Hematopoietic multipotent progenitor cell (in vitro differentiated cells): ENCODE measurements at places on chromosomes 1 and 21. TPM values are rescaled to one million over a fixed set of nuclear protein-coding genes. Genes with fewer than 3 reads are reported as not detected.

The ACKR1 gene
- total RNA-seq, result 0.27 TPM

The TXLNA gene
- total RNA-seq, result 48.5 TPM

The SPRR2B gene
- total RNA-seq, result not detected

The HFM1 gene
- 2.4 TPM for total RNA-seq

The TRIM46 gene
- 32.6 TPM for total RNA-seq

- no peak for DNase-seq
Measured at GRCh38 chr1:30907481-30908315, 860 bp downstream of the SDC3 start.

DNA sequence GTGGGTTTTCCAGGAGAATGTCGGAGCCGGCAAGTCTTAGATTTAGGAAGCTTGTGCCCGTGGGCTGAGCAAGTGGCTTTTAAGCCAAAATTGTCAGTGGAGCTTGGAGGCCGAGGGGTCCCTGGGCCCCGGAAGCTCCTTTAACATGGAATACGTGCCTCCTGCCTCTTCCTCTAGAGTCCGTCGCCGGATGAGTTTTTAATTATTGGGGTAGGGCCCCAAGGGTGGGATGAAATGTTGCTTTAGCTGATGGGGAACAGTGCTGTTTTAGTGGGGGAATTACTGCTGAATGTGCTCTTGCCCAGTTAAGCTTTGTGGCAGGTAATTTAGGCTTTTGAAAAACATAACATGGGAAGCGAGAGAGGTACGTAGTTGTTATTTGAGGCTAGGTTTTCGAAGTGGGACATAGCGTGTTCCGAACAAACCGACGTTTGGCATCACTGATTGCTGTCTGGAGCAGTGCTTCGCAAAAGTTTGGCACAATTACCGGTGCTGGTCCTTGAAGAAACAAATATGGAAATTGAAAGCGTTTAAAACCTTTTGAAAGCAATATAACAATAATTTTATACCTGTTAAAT, 786 bp downstream of the RPL5 start:
- DNase-seq, result no peak

- peak; percentile 35 for DNase-seq
Measured at GRCh38 chr21:17903029-17903806, 84.1 kb upstream of the C21orf91 start.

GRCh38 chr1:9302745-9303524, 10.2 kb downstream of the SPSB1 start:
- no peak for DNase-seq

DNA sequence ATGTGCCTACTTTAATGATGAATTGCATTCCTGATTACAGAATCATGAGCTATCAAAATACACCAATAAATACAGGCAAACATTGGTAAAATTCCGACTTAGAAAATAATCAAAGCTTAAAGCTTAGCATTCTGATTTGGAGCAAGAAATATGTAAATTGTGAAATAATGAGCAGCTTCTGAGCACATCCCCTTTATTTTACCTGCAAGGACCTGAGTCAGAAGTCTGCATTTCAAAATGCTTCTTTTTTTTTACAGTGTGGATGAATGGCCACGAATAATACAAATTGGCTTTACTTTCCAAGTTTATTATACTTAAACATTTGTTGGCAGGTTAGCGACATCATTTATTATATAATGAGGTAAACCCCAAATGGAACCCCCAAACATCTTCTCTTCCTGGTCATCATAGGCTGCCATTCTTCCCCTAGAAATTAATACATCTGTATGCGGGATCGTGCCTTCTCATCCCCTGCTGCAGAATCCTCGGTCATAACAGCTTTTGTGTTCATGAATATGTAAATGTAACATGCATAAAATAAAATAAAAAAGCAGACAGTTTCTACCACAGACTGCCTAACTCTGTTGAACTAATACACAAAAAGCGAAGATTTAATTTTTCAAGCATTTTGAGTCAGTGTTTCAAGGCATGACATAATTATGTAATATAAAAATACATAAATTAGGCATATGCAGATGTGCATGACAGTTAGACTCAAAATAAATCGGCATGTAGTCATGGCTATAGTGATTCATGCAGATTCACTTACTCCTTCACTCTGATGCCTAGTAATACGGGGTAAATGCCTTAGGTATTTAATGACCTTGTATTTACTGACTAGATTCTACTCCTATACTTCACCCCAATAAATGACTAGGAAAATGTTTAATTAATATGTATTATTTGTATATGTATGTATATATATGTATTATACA, 339.7 kb downstream of the USP25 start:
- DNase-seq, result no peak

DNA sequence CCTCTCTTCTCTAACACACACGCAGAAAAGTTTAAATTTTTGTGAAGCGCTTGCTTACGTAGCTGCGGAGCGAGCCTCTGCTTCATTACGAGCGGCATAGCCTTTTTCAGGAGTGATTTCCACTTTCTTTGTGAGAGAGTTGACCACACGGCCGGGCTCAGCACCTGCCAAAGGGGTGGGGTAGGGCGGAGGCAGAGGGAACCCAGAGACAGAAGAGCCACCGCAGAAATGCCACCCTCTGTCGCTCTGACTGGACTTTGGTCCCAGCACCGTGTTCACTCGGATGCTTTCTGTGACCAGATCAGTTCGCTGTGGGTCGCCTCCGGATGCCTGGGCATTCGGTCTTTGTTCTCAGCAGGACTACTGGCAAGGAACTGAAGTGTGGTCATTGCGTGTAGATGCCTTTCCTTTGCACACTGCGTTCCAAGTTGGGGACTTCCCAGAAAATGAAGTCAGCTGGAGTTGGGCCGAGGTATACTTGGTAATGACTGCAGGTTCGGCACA, 883 bp downstream of the CHODL start:
- DNase-seq, result peak; percentile 39

DNA sequence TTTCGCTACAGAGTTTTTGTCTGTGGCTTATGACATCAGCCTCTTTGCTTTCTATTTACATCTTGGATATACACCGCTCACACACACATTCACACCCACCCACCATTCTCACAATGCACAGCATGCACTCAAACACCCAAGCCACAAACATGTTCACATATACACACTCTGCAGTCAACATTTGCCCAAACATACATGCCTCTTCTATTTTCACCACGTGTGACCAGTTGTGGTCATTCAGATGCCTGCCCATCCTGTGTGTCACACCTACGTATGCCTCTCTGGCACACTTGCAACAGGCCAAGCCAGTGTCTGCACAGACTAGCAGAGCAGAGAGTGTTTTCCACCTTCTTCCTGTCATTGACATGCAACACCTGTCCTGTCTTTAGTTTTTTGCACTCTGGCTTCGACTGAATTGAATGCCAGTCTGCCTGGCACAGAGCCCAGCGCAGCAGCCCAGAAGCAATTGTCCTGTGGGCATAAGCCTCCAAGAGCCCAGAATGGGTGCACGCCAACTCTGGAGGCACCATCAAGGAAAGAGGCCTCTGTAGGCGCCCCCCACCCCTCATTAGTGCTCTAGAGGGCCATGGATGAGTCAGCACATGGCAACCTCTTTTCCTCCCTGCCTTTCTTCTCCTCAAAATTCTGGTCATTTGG, 37.7 kb upstream of the LRRN2 start:
- DNase-seq, result no peak

DNA sequence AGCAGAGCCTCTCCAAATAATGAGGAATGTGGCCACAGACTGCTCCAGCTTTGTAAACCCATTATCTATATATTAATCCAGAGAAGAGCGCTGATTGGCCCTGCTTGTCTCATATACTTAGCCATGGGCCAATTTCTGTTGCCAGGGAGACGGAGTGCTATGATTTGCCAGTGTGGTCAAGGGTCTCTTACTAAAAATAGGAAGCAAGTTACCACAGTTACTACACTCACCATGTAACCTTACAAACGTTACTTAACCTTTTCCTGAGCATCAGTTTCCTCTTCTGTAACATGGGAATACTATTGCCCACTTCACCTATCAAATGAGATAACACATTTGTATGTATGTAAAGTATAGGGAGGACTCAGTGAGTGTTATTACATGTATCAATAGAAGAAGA, 7.7 kb upstream of the S100A2 start:
- DNase-seq, result no peak

DNA sequence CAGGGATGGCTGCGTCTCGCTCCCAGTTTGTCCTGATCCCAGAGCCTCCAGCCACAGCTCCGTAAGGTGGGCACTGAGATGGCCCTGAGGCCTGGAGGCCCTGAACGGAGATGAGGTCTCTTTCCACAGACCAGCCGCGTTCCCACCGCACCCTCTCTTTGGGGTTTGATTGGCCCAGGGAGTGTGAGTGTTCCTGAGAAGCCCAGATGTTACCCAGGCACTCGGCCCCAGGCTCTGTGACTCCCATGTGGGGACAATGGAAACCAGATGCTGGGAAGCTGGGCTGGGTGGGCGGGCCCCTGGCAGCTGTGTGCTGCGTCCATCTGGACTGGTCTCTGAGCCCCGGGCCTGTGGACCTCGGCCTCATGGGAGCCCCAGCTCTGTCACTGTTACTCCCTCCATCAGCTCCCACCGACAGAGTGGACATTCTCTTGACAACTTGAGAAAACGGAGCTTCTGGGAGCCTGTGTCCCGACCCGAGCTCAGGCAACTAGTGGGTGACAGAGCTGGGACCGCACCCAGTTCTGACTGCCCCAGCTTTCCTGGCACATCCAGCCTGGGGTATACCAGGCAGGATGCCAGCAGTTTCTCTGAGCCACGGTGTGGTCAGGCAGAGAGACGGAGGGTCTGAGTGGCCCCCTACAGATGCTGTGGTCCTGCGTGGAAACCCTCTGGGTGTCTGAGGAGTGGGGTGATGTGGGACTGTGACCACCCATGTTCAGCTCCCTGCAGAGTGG, 9.8 kb upstream of the COL6A1 start:
- DNase-seq, result no peak

- no peak for DNase-seq
Measured at GRCh38 chr1:69595486-69595885, 27.8 kb downstream of the LRRC7 start.

- no peak for DNase-seq
Measured at GRCh38 chr21:35720208-35720731, 340.1 kb downstream of the SETD4 start.

DNA sequence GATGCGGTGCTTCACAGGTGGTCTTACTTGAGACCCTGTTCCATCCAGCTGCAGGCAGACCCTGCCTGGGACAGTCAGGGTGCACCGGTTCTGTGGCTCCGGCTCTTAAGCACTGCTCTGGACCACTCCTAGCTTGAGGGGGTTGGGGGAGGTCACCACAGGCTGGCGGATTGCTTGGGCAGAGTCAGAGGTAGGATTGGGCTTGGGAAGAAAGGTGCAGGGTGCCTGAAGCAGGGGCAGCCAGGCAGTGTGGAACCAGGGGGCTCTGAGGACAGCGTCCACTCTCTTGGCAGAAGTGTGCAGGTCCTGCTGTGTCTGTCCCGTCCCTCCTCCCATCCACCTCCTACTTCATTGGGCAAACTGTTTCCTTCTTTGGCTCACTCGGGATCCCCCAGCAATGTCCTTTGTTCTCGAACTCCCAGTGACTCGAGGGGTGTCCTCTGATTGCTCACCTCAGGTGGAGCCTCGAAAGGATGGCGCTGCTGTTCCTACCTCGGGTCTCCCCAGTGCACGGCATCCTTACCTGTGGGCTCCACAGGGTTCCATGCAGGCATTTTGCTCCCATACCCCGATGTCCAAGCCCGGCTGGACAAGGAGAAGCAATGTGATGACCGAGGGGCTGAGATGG, 1.7 kb downstream of the PDXK start:
- DNase-seq, result no peak

- DNase-seq, result no peak
Measured at GRCh38 chr1:150479370-150479769, 7.8 kb upstream of the TARS2 start.

DNA sequence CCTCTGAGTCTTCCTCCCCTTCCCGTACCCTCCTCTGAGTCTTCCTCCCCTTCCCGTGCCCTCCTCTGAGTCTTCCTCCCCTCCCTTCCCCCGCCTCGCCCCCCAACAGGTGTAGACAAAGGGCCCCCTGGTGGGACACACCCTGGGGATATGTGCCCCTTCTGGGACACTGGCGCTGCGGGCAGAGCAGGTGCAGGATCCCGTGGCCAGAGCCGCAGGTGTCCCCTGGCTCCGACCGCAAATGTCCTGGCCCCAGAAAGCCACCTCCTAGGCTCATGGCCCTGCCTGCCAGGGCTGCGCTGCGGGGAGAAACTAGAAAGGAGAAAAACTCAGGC, 51.5 kb upstream of the ARHGEF16 start:
- DNase-seq, result no peak

DNA sequence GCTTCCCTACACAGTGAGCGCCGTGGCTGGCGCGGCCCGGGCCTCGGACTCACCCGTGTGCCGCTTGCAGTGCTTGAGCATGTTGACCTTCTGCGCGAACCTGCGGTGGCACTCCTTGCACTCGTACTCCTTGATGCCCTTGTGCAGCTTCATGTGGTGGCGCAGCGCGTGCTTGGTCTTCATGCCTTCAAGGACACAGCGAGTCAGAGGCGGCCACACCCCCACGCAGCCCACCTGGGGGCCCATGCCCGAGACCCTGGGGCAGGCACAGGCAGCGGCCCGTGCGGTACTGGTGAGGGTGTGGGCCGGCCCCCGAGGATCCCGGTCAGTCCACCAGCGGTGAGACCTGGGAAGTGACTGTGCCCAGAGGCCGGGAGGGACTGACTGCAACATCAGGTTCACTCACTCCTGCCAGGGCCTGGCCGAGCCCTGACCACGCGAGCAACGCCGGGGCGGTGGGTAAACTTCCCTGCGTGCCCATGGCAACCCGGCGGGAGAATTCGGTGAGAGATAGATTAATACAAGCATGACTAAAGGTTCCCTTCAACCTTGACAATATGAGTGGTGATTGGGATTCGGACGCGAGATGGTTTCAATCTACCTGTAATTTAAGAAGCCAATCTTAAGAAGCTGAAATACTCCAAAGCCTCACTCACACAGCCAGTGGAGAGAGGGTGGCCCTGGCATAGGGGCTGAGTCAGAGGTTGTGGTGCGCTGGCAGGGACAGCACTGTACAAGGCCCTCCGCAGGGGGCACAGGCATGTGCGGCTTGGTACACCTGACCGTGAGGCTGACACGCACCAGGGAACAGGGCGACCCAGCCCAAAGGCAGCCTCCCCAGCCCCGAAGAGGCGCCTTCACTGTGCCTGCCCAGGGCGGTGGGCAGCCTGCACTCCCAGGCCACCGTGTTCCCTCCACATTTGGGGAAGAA, 49.1 kb upstream of the RIPK4 start:
- no peak for DNase-seq

DNA sequence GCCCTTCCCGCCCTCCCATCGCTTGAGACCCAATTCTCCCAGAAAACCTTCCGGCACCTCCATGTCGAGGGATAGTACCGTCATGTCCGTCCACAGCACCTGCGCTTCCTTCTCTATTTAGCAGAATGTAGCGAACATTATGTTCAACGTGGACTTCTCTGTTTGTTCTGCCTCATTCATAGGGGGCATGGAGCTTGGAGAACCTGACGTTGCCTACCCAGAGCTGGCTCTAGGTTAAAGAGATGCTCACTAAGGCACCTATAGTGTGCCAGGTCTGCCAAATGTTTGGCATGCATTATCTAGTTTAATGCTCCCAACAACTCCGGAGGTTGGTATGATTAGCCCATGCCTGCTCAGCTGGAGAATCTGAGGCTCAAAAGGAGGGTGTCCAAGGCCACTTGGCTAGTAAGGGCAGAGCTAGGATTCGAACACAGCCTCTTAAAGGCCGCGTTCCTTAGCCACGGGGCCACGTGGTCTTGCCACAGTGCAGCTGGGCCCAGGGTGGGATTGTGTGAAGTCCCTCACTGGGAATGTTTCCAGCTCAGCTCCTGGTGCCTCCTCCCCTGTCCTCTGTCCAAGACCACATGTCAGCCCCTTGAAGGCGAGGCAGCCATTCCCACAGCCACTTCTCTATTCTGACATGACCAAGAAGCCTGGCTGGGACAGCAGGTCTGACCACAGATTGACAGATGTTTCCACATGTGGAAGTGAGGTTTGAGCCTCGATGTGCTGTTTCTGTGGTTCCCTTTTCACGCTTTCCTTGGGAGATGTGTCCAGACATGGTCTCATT, 57.8 kb downstream of the RUNX3 start:
- DNase-seq, result no peak
